AG08396 (cell line): ENCODE measurements at places on chromosomes 1 and 21.

GRCh38 chr1:193625255-193625654, 438.8 kb upstream of the B3GALT2 start:
- no peak for DNase-seq

GRCh38 chr1:29481031-29481430, 244.7 kb downstream of the PTPRU start:
- DNase-seq: no peak

- no peak for DNase-seq
These were observed 102.3 kb downstream of the OMA1 start for GRCh38 chr1:58443986-58444868.

- no peak for DNase-seq
These were observed 4.6 kb downstream of the PGLYRP4 start for GRCh38 chr1:153343811-153344717.

DNA sequence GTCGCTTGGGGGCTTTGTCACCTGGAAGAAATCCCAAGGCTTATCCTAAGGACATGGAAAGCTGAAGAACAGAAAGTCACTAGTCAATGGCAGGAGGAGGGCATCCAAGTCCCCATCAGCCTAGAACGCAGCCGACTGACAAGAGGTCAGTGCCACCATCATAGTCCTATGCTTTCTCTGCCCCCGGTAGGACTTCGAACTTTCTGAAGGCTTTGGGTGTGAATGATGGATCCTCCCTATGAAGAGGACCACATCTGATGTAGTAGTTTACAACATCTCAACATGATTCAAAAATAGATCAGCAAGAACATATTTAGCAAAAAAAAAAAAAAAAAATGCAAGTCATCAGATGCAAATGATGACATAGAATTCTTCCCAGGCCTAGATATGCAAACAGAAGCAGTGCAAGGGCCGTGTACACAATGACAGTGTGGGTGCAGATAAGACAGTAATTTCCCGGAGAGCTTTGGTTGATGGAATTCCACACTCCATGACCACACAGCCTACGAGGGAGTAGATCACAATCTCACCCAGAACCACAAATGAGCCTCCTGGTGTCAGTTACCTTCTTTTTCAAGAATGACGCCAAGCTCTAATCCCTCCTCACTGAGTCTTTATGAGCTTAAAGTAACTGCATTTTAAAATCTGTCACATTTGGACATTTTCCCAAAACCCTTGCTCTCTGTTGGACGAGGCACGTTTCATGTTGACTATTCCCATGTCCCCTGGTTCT, 88.2 kb downstream of the PSMG1 start:
- peak; percentile 57 for DNase-seq

- DNase-seq: no peak
These were observed 191.8 kb downstream of the ZNF326 start for GRCh38 chr1:90186506-90187322.

DNA sequence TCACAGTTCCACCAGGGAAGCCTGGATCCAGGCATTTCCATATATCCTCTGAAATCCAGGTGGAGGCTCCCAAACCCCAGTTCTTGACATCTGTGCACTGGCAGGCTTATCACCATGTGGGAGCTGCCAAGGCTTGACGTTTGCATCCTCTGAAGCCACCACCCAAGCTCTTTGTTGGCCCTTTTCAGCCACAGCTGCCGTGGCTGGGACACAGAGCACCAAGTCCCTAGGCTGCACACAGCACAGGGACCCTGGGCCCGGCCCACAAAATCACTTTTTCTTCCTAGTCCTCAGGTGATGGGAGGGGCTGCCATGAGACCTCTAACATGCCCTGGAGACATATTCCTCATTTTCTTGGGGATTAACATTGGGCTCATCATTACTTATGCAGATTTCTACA, 22.3 kb downstream of the RNPC3 start:
- no peak for DNase-seq
